CD4-positive, alpha-beta T cell treated with Interleukin-15 for 4 hours (primary cell): ENCODE measurements at places on chromosomes 4 and X.
A peak's percentile ranks its signal among the peaks of the same experiment; 100 is the strongest.

GRCh38 chrX:110006161-110006560, 3.2 kb downstream of the TMEM164 start:
- DNase-seq = no peak

DNA sequence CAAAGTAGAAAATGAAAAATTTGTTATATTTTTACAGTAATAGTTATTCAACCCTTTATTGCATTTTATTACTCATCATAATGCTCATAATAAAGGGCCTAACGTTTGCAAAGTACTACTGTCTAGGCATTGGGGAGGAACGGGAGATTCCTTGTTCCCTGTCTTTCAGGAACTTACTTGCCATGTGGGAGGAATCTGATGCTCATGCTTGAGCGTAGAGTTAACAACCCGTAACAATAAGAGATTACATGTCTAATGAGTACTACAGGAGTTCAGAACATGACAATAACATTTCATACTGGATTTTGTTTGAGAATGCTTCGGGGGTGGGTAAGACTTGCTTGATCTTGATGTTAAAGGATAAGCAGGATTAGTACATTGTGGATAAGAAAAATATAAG, 2.9 kb downstream of the CCSER1 start:
- no peak for DNase-seq

- no peak for DNase-seq
Measured at GRCh38 chr4:61866378-61867030, 666.4 kb downstream of the ADGRL3 start.

DNA sequence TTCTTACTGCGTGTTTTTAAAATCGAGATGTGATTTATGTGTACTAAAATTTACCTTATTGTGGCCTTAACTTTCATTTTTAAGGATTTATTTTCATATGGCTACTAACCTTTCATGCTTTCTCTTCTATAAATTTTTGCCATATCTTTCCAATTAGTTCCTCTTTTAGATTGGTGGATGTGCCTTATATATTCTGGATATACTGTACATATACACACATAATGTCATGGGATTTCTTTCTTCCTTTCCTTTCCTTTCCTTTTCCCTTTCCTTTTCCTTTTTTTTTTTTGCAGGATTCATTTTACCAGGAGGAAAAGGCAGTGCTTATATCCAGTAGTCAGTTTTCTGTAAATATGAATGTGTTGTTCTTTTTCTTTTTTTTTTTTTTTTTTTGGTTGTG, 37.2 kb downstream of the FHIP1A start:
- DNase-seq = no peak

- DNase-seq = no peak
Measured at GRCh38 chr4:2085496-2085901, 26.4 kb downstream of the NAT8L start.

- no peak for DNase-seq
Measured at GRCh38 chr4:24978291-24979075, 52.3 kb downstream of the LGI2 start.

DNA sequence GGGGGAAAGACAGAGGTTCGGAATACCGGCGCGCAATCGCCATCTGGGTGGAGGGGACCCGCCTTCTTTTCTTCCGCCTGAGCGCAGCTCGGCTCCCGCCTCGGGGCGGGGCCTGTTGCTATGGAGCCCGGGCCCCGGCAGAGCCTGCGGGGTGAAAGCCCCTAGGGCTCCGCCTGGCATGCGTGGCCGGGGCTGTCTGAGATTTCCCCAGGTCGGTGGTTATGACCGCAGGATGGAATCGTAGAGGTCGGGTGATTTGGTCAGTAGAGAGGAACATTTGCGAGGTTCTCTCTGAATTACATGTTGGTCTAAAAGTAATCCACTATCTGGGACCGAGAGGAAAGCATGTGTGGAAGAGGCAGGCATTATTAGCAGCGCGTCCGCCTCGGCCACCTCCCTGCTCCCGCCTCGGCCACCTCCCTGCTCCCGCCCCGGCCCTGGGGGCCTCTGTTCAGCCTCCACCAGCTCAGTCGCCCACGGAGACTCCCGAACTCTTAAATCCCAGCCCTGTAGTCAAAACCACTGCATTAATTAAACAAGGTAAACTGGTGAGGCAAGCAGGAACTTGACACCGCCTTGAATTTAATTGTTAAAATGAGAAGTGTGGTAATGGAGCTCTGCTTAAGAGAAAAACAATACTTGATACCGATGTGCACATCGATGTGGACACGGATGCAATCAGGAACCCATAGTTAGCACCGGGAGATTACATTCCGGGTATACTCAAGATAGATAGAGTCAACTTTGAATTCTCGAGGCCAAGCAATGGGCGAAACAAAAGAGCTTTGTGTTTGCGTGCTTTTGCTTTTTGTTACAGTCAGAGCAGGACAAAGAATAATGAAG, 45.2 kb downstream of the TRIM2 start:
- peak; percentile 83 for DNase-seq

- DNase-seq = no peak
Measured at GRCh38 chr4:61714387-61714911, 514.3 kb downstream of the ADGRL3 start.

DNA sequence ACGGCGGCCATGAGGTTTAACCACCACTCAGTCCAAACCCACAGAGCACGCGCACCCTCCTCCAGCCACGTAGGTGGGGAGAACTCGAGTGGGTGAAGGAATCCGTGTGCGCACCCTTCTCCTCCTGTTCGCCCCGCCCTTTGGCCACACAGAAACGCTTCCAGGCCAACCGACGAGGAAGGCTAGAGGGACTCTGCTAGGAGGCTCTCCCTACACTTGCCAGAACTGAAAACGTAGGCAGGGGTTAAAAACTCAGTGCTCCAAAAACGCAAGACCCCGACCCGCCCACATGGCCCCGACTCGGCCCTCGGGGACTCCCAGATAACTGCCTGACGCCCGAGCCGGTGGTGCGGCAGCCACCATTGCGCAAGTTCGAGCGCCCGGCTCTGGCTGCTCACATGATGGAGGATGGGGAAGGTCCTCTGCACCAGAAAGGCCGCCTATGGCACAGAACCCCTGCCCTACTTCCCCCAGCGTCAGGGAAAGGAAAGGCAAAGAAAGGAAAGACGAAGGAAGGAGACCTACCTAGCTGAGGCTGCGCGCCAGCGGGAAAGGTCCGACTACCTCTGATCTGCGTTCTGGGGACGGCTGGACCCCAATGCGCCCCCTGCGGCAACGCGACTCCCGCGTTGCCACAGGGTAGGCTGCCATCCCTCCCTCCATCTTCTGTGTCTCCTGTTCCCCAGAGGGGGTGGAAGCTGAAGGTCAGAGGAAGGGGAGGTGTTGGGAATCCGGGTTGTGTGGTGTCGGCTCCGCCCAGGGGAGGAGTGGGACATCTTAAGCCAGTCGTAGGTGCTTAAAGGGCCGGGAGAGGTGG, 201.9 kb upstream of the AGTR2 start:
- no peak for DNase-seq

- no peak for DNase-seq
Measured at GRCh38 chrX:150360331-150360730, 2.8 kb upstream of the MAMLD1 start.

DNA sequence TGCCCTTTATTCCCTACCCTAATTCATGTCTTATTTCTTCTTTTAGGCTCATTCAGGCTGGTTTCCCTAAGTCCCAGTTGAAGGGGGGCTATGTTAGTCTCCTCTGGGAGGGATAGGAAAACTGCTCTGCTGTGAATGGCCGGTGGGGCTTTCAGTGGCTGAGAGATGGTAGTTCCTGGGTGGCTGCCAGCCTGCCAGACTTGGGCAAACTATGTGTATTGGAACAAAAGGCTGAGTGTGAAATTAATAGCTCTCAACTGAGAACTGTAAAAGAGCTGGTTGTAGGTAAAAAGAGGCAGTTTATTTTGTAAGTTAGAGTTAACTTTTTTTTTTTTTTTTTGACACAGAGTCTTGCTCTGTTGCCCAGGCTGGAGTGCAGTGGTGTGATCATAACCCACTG, 28.8 kb downstream of the ARHGAP10 start:
- DNase-seq = no peak

- DNase-seq = no peak
Measured at GRCh38 chr4:24742773-24743172, 52.6 kb upstream of the SOD3 start.

GRCh38 chr4:171954650-171955049, 141.4 kb downstream of the GALNTL6 start:
- no peak for DNase-seq

DNA sequence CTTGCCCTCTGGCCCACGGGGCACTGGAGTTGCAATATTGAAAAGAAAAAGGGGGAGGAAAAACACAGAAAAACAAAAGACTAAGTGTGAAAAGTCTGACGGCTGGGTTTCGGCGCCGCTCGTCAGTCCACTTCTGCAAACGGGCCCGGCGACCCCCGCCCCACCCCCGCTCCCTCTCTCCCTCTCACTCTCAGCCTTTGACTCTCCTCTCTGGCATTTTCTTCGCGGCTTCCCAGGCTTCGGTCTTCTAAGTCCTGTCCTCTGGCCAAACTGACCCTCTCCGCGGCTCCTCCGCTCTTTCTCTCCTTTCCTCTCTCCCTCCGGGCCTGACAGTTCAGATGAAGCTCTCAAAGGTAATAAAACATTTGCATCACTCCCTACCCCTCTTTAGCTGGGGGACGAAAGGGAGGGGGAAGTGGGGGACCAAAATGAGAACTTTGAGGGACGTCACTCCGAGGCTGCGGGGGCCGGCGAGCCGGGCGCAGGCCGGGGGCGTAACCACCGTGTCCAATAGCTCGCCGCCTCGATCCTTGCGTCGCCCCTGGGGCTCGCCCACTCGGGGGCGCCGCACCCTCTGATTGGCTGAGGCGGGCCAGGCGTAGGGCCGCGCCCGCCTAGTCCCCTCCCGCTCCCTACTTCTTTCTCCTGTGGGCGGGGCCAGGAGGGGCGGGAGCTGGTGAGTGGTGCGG, at the start of gene NKX6-1:
Gene NKX6-1, minus strand, starts transcription at position 358 of the 689 bp plus-strand sequence. CDS start 1,064 bp downstream, outside the sequence.
- DNase-seq = no peak

DNA sequence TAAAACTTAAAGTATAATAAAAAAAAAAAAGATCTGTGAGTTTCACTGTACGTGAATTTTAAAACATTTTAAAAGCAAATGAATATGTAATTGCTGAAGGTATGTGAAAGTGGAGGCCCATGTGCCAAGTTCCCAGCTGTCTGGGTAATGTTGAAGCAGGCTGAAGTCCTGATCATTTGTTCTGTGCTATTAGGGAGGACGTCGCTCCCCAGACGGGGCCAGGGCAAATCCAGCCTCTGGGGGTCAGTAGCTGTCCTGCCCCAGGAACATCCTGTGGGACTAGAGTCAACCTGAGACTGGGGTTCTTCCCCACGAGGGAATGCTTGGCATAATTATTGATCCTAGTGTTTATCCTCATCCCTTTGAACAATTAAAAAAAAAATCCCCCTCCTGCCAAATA, 48.8 kb downstream of the PDE5A start:
- no peak for DNase-seq

DNA sequence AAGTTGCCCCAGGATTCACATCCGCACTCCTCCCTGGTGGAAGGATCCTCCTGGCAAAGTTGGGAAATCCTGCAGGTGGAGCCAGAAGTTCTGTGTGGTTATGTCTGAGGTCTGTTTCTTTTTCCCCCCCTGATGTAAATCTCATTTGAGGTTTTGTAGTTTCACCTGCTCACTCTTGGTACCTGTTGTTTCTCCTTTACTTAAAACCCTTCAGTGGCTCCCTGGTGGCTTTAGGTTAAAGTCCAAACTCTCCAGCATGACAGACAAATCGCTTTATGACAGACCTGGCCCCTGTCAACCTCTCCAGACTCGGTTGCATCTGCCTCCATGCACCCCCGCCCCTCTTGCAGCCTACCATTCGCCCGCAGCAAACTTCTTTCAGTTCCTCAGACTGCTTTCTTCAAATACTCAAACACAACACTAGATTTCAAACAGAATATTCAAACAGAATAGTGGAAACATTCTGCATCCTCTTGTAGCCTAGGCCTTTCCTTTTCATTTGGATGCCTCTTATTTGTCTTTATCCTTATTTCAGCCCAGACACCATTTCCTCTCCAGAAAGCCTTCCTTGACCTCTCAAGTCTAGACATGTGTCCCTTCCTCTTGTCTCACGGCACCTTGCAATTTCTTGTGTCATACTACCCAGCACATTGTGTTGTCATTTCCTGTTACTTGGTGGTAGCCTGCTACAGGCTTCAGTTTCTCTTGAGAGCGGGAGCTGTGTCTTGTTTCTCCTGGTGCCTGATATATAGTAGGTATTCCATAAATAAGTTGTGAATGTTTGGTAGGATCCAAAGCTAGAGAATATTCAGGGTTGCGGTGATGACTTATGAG, 24.8 kb downstream of the IL13RA1 start:
- DNase-seq = no peak

GRCh38 chr4:59180161-59180560, 2020.0 kb upstream of the ADGRL3 start:
- DNase-seq = no peak

DNA sequence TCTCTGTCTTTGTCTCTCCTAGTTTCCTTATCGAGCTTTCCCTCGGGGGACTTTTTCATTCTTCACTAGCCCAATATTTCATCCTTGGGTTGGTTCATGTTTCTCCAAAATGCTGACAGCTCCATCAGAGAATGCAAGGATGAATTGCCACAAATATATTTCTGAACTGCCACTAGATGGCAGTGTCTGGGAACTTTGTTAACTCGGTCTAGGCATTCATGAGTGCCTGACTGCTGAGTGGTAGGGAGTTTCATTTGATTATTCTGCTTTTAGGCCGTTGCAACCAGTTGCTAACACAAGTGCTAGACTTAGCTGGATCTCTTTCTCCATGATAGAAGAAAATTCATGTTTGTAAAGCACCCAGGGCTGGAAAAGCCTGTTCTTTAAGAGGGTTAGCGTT, 73.5 kb upstream of the RAP2C start:
- peak; percentile 32 for DNase-seq

GRCh38 chrX:124035657-124036056, 74.2 kb downstream of the STAG2 start:
- DNase-seq = no peak

DNA sequence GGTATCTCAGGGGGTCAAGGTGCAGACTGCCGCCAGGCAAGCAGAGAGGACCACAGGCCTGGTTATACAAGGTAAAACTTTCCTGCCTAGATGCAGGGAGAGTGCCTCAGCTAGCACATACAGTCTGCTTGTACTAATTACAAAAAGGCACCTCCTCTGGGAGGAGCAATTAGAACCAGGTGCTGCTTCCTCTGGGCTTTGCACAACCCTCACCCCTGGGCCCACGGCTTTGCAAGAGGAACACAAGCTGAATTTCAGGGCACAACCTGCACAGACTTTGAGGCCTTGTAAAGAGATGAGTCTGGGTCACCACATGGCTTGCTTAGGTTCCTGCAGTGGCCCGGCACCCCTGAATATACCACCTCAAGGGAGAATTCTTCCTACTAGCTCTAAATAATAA, 9.2 kb upstream of the CITED1 start:
- no peak for DNase-seq

- no peak for DNase-seq
Measured at GRCh38 chrX:110877326-110877725, 81.7 kb upstream of the CHRDL1 start.

- DNase-seq = no peak
Measured at GRCh38 chr4:47349326-47349725, 114.2 kb downstream of the COMMD8 start.
